ENCODE measurements at places on chromosomes 2 and 18.

GRCh38 chr2:3078684-3079083 lies 298.9 kb downstream of the EIPR1 start:
- no peak for DNase-seq

DNA sequence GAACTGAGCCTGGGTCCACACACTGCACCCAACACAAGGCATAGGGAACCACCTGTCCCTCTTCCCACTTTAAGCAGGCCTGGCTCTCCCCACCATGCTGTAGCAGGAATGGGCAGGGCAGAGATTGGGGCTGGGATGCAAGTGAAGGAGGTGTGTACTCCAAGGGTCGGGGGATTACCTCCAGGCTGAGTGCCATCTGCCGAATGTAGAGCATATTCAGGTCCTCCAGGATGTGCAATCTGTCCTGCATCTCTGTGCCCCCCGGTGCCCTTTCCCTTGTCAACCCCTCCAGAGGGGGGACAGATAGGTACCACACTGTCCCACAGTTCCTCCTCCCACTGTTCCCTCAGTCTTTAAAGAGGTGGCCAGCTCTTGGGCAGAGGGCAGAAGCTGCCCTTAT lies 2.4 kb downstream of the RTKN start:
- no peak for DNase-seq

- no peak for DNase-seq
Observed at GRCh38 chr2:240593026-240593702, 6.6 kb downstream of the CAPN10 start.

DNA sequence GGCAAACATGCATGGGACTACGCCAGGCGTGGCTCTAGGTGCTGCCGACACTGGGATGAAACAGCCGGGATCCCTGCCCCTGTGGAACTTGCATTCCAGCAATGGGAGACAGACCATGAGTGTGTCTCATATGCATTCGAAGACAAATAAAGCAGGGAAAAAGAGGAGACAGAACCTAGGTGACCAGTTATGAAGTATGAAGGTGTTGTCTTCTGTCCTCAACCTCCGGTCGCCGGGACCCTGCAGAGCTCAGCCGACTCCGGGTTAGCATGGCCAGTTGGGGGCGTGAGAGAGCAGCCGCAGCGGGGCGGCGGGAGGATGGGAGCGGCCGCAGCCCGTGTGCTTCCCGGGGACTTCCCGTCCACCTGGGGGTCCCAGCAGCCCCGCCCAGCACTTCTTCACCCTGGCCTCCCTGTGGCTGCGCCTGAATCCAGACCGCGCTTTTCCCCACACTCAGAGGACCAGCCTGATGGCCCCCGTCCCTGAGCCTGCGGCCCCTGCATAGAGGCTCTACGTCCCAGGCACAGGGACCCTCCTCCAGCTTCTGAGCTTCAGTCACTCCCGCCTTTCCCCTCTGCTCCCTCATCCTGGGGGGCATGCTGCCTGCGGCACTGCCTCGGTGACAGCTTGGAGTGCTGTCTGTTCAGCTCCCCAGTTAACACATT lies 11.4 kb downstream of the ID2 start:
- DNase-seq, result no peak

DNA sequence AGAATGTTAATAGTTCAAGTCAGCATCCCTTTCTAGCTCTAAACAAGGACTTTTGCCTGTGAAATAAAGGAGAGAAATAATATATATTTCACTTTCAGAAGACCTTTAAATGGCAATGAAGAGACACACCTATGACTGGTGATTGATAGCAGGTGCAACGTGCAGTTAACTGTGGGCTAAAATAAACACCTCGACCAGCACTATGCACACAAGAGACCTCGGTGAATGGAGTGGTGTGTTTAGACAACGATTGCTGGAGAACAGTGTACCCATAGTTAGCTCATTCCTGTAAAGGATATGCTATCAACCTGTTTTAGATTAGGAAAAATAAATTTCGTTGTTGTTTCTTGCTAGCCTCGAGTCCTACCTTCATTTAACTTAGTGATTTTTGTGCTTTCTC lies 143.4 kb downstream of the NR4A2 start:
- DNase-seq, result peak; percentile 21

DNA sequence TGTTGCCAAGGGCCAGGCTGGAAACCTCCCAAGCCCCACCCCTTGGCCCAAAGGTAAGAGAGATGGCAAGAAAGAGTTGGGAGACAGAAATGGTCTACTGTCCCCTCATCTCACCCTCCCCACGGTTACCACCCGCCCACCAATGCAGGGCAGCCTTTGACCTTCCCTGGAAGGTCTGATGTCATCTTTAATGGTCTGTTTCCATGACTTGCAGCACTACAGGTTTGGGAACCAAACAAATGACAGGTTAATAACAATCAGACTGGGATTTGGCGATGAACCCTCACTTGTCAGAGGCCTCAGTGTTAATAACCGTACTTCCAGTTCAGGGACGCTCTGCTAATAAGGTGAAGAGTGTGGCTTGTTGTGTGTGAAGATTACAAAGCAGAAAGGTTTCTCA lies 70.4 kb downstream of the MRO start:
- DNase-seq, result no peak

DNA sequence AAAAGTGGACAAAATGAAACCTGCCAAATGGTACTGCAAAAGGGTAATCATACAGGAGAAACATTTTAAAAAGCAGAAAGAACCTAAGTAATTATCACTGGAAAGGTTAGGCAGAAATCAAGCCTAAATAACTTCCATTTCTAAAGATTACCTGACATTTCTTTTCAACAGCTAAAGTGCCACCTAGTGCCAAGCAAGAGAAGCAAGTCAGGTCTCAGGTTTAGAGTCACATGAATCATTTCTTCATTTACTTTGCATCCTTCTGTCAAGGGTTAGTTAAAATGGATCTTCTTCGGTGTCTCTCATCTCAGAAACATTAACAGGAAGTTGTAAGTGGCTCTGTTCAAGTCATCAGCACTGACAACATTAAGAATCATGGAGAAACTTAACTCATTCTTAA lies 90.3 kb downstream of the AKAIN1 start:
- no peak for DNase-seq

GRCh38 chr2:20917719-20918572 lies 95.0 kb upstream of the LDAH start:
- DNase-seq, result no peak

DNA sequence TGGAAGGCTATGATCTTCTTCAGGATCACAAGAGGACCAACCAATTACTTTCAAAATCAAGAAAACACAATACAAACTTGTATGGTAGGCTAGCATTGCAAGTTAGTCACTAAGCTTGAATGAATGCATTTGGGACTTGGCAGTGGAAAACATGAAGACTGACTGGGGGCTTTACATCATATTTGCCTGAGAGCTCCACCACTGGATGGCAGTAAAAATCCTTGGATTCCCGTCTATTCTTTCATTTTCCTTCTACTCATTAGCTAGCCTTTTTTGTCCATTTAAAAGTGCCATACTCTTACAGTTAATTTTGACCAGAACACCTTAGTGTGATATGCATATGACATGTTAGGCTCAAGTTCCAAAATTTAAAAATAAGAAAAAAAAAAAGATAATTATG lies 63.5 kb upstream of the RASGRP3 start:
- no peak for DNase-seq

- DNase-seq, result no peak
Observed at GRCh38 chr2:100655936-100656534, 93.2 kb downstream of the PDCL3 start.

GRCh38 chr18:32093102-32093511 lies 1.4 kb downstream of the RNF138 start:
- DNase-seq, result peak; percentile 47

- no peak for DNase-seq
Observed at GRCh38 chr2:62396880-62397279, 109.1 kb downstream of the TMEM17 start.

DNA sequence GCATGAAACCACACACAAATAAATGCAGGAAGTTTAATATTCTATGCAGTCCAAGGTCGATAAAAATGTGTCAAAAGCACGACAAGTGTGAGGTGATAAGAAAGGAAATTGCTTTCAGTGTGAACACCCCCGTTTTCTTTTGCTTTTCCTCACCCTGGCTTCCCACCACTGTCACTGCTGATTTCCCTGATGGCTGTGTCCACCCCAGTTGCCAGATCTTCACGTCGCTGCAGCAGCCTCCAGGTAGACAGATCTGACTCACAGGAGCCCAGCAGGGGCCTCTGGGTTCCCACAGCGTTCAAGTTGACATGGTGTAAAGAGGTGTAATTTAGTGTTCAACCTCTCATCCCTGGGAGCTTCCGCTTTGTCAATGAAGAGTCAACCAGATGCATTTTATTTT lies 128.0 kb upstream of the TACR1 start:
- no peak for DNase-seq

- no peak for DNase-seq
Observed at GRCh38 chr2:177556153-177556552, 163.6 kb downstream of the AGPS start.

- no peak for DNase-seq
Observed at GRCh38 chr2:23684395-23685176, 242.3 kb downstream of the ATAD2B start.

DNA sequence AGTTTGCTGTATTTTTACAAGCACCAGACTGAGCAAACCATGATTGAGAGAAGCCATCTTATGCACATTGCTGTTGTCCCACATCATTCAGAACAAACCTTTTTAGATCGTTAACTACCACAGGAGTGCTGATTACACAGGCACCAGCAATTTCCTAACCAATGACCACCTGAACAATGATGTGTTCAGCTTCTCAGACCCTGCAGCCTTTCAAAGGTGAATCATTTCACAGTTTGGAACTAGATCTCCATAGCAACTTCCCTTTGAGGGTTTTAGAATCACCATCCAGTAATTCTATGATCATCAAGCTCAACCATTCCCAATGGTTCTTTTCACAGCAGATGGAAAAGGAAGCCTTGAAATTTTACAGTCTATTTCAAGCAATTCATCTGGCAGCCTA lies 71.4 kb downstream of the OLA1 start:
- DNase-seq, result no peak

- no peak for DNase-seq
Observed at GRCh38 chr2:169366066-169366465, 3.7 kb upstream of the LRP2 start.

DNA sequence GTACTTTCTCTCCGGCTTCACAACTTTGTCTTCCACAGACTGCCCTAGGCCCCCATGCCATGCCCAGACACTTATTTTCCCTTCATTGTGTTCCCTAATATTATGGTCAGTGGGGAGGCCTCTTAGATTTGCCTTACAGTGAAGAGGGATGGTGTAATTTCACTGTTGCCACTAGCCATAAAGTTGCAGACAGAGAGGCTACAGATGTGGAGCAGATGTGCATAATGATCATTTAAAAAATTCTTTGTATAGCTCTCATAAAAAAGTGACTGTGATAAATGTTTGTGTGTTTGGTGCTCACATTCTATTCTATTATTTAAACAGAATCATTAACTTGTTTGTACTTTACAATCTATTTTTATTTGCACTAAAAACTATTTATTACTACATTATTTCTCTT lies 67.5 kb upstream of the FN1 start:
- DNase-seq, result no peak

DNA sequence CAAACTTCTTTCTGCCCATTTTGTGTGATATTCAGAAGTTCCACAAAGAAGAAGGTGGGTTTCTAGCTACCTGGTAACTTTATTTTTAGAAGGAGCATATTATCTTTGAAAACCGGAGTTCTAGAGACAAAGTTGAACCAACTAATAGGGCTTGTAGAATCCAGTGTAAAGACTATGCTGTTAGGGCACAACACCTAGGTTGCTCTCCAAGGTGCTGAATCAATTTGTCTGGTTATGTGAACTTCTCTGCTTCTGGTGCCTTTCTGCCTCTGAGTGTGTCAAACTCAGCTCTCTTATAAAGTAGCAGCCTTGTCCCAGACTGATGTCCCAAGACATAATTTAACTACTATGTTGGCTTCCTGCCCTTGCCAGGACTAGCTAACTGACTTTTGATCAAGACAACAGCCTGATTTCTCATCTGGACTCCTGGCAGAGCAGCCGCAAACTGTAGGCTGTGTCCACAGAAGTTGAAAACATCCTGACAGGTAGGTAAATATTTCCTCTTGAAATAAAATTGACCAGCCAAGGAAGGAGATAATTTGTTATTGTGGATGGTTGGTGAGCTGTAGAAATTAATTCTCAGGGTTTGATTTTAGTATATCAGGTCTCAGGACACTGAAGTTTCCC lies 119.4 kb downstream of the CYRIA start:
- DNase-seq, result peak; percentile 80

DNA sequence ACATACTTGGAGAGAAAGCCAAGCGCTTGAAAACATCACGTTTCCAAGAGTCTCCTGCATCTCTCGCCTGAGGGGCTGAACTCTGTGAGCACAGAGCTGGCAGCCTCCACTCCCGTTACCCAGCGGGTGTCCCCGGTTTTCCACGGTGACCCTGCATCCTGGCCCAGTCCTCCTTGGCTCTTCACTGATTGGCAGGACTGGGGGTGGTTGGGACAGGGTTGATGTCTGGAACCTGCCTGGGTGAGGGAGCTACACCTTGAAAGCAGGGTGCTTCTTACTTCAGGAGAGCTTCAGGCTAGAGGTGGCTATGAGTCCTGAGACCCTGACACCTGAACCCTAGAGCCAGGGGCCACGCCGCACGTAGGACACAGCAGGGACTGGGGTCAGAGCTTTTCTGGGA lies 234.1 kb downstream of the DYSF start:
- no peak for DNase-seq

DNA sequence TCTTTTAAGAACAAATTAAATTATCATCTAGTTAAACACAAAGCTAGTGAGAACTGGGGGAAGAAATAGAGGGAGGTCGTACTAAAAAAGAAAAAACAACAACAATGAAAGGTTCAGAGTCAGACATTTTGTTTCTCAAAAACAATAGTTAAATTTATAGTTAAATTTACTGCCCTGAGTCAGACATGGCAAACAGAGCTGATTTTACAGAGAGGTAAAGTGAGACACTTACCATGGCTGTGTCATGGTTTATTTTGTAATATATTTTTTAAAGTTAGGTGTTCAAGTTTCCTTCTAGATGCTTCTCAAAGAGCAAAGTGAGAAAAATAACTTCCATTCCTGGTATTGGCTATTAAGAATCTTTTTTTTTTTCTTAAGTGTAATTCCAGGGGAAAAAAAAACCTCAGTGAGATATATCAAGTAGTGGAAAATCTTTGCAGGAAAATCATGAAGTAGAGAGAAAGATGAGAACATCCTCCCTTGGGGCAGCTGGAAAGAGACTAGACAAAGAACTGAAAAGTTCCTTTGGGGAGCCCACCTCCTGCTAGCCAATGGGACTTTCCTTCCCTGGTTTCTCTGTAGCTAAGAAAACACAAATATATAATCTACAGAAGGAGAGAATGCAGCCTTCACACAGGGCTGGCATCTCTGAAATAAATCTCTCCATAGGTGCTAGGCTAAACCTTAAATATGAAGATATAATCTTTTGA lies 12.3 kb downstream of the KLF7 start:
- DNase-seq, result no peak

Data from Caco-2 (cell line).